ENCODE measurements at places on chromosomes 2 and 18.

DNA sequence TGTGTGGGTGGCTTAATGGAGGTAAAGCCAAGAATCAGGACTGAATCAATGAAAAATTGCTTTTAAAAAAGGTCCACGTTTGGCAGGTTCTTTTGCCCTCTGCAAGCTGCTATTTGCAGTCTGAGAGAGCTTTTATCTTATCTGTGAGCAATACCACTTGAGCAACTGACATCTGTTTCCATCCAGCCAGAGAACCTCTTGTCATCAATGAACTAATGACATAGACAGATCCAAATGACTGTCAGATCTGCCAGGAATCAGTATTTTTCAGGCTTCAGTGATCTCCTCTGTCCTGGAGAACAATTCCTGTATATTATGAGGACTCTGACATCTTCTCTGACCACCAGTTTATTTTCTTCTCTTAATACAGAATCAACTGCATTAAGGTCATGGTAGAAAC, 608.1 kb downstream of the LRP1B start:
- no peak for DNase-seq

GRCh38 chr2:216714376-216714775, 19.0 kb upstream of the IGFBP5 start:
- no peak for DNase-seq

- no peak for DNase-seq
These were observed 6.9 kb downstream of the PRKD3 start for GRCh38 chr2:37317746-37318145.

DNA sequence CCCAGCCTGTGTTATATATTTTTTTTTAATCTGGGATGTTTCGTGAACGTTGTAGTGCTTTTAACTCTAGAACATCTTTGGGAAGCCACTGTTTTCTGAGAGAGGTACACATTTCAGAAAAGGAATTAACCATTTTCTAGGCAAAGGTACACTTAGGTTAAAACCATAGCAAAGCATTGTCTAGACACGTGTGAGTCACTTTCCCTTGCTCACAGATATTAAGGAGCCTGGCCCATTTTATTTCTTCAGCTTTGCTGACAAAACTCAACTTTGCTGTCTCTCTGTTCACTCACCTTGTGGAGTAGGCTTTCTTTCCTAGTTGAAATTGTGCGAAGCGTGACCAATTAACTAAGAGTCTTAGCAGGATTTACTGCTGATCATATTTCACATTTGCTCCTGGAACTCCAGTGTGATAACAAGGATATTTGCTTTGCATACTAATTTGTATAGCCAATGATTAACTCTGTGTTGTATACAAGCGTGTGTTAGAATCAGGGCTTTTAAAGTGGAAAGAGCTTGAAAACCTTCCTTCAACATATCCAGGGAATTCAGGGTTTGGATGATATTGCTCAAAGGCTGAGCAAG, 215.0 kb upstream of the AGAP1 start:
- no peak for DNase-seq

- DNase-seq = no peak
These were observed 24.6 kb upstream of the NOTO start for GRCh38 chr2:73177645-73178255.

- no peak for DNase-seq
These were observed 93.1 kb downstream of the RHOB start for GRCh38 chr2:20539776-20540586.

DNA sequence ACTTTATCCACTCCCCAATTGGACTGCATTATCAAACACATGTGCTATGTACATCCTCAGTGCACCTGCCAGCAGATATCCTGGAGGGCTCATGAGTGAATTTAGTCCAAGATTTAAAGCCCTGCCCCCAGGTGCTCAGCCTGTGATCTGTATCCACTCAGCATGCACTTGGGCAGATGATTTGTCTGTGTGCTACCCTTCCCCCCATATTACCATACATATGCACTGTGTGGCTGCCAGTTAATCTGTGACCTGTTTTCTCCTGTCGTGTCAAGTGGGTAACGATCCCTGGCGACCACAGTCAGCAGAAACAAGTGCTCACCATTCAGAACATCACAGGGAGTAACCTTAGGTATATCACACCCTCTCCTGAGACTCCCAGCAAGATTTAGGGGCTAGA, 10.2 kb downstream of the NAGK start:
- DNase-seq = no peak

GRCh38 chr2:202169832-202170424, 68.5 kb downstream of the SUMO1 start:
- DNase-seq = no peak

DNA sequence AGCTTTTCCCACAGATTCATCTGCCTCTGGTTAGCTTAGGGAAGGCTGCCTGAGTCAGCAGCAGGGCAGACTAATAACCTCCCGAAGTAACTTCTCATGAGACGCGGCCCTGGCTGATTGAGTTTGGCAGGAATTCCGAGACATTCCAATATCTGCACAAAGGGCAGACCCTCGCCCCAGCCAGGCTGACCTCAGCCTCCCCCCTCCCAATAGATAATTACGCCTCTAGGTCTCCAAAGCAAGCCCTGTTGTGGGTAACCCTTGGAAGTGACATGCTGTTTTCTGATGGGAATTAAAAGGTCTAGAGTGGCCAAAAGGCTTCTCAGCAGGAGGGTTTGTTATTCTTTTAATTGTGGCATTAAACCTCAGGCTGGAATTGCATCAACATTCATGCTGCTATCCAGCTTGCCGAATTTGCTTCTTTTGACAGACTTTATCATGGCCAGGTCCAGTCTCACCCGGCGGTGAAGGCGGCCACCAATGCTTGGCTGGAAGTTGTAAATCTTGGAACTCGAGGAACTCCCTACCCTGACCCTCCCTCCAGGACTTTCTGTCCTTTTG, 98.0 kb upstream of the SLC14A2 start:
- DNase-seq = no peak

DNA sequence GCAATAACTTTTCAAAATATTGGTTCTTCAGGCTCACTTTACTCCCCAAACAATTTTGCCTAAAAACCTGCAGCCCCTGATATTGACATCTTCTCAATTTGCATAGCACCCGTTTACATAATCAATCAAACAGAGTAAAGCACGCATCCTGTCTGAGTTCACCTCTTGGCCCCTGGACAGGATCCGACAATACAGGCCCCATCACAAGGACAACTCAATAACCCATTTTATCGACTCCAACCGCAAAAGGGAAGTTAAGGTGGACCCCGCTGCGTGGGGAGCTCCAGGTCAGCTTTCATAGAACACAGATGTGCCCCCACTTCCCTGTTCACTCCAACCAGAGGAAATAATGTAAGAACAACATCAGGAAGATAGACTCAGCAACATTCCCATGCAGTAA, 44.7 kb downstream of the TTC32 start:
- DNase-seq = no peak

GRCh38 chr18:5015213-5015612, 181.8 kb downstream of the AKAIN1 start:
- DNase-seq = no peak

DNA sequence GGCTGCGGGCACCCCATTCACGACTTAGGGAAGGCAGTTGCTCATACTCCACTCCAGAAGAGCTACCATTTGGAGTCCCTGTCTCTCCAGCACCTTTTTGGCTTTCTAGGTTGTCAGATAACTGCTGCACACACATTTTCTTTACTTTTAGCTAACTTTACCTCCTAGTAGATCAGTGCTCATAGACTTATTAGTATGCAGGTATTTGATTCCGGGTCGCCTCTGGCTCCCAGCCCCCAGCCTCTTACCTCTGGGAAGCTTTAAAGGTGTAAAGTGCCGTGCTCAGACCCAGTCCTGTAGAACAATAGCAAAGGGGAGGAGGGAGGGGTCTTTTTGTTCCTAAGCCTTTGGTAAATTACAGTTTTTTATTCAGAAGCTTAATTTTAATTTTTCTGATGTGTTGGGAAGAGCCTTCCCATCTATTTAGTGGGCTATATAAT, 102.9 kb downstream of the SPTBN1 start:
- DNase-seq = no peak

GRCh38 chr2:39865751-39866150, 86.7 kb upstream of the THUMPD2 start:
- no peak for DNase-seq

DNA sequence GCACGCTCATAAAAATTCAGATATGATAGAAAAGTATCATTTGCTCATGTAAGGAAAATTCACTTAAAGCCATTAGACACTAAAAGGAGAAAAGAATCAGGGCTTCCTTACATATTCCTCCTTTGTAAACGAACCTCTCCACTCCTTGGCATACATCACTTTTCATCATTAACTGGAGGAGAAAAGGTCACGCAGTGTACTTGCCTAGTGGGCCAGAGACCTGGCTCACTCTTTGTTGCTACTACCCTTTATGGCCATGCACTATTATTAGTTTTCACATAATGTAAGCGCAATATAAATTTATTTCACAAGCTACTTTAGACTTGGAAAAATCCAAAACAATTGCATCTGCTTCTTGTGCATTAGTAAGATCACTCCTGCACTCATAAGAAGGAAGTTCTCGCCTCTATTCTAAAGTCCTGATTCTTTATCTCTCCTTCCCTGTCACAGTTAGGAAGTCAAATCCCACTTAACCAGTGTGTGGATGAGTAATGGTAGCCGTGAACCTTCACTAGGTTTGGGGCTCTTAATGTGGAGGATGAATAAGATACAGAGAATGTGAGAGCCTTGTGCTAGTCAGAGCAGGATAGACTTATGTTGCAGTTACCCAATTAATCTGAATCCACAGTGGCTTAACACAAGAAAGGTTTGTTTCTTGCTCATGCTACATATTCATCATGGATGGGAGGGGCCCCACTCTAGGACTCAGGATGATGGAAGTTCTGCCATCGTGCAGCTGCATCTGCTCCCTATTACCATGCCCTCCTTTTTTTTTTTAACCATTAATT, 115.0 kb upstream of the GLS start:
- DNase-seq = no peak

GRCh38 chr2:6963727-6964126, 46.5 kb downstream of the RNF144A start:
- DNase-seq = no peak
